NCI-H1930 (cell line): ENCODE measurements at places on chromosomes 5 and 9.

DNA sequence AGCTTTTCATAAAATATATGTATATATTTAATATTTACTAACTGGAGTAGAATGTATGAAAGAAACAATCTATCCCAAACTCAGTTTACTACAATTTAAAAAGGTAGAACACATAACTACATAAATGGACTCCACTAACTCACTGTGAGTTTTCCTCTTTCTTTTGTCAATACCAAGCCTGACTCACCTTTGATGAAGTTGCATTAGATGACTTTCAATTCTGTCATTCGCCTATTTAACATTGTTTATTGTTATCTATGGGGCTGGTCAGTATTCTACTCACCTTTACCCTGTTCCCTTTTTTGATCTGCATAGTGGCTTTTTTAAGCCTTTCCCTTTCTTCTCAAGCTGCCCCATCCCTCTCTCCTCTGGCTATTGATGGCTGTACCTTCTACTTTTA, 629.7 kb downstream of the RAB3C start:
- no peak for DNase-seq

DNA sequence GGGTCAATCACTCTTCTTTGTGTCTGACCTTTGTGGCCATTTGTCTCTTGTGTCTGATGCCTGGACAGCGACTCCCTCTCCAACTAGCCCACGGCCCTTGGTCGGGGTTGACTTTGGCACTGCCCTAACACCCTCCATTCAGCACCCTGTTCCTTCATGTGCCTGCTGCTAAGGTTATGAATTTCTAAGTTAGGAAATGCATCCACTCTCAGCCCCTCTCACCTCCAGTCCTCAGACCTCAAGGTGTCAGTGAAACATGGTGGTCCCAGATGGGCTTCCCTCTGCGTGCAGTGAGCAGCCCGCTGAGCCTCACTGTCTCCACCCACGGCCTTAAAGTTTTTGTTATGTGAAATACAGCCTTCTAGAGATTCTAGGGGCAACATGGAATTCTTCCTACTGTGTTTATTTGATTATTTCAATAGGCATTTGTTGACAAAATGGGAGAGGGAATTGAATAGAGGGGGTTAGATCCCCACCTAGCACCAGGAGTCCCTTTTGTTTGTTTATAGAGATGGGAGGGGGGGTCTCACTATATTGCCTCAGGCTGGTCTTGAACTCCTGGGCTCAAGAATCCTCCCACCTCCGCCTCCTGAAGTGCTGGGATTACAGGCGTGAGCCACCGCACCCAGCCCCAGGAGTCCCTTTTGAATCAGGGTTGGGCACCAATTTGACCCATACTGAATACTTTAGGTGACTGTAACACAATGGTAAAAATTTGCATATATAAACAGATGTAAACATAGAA, 1.6 kb upstream of the GLIPR2 start:
- no peak for DNase-seq

DNA sequence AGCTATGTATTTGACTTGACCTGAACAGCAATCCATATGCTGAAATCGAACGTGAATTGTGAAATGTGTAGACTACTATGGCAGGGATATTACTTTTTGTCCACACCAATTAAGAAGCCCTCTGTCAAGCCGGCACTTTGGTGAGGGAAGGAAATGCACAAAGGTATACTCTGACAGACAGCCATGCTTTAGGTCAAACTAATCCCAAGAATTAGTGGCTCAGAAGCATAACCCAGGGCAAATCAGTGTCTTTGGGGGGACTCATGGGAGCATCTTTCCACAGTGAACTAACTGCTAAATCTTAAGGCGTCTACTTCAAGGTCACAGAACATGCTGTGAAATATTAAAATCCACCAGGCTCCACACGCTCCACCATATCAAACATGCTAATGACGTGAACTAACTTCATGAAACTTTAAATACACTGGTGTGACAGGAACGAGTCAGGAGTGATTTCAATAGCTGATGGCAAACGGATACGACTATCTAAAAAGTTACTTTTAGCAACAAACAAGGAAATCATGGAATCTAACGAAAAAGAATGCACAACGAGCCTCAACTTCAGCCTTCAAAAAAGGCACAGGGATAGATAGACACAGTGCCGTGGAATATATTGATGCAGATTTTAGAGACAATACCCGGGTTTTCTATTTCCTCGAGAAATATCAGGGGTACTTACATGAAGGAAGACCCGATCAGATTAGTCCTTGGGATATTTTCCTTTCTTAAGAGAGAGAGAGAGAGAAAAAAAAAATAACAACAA, 527 bp downstream of the MEF2C start:
- no peak for DNase-seq

- no peak for DNase-seq
Observed at GRCh38 chr5:149149942-149150341, 8.6 kb downstream of the ABLIM3 start.

- no peak for DNase-seq
Observed at GRCh38 chr9:95611354-95611753, 94.6 kb upstream of the PTCH1 start.

DNA sequence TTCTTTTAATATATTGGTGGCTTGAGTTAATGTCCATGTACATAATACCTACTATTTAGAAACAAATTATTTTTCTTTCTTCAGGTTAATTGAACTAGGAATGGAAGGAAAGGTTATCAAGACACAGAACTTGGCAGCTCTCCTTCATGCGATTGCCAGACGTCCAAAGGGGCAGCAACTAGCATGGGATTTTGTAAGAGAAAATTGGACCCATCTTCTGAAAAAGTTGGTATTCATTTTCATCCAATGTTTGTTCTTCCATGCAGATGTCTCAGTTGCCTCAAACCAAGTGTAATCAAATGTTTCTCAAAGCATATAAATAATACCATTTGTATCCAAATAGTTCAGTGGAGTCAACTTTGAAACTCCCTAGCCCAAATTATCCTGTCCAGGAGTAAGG, 22.6 kb upstream of the LNPEP start:
- DNase-seq, result no peak

DNA sequence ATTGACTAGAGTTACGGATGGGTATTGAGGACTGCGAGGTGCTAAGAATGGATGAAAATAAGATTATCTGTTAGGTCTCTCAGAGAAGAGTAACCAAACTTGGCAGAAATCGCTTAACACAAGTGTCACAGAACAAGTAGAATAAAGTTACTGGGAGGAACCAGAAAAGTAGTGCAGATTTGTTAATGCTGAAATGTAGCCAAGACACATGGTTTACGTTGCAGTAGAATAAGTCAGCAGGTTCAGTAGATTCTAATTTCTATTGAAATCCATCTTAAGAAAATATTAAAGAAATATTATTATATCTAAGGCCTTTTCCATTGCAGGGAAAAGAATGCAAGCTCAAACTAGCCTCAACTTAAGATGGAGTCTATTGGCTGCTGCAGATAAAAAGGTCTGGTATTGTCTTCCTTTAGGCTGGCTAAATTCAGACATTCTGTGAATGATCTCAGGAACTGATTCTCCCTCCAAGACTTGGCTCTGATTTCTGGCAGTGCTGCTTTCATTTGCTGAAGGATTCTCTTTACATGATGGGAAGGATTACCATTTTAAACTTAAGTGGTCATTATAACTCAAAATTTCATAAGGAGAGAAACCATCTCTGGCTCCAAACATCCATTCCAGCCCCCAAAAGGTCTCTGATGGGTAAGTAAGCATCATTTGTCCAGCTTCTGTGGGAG, 314.9 kb downstream of the MARCHF11 start:
- DNase-seq, result no peak

GRCh38 chr5:40551496-40552491, 127.9 kb upstream of the PTGER4 start:
- no peak for DNase-seq

GRCh38 chr9:129665814-129666520, 520 bp downstream of the PRRX2 start:
- no peak for DNase-seq

DNA sequence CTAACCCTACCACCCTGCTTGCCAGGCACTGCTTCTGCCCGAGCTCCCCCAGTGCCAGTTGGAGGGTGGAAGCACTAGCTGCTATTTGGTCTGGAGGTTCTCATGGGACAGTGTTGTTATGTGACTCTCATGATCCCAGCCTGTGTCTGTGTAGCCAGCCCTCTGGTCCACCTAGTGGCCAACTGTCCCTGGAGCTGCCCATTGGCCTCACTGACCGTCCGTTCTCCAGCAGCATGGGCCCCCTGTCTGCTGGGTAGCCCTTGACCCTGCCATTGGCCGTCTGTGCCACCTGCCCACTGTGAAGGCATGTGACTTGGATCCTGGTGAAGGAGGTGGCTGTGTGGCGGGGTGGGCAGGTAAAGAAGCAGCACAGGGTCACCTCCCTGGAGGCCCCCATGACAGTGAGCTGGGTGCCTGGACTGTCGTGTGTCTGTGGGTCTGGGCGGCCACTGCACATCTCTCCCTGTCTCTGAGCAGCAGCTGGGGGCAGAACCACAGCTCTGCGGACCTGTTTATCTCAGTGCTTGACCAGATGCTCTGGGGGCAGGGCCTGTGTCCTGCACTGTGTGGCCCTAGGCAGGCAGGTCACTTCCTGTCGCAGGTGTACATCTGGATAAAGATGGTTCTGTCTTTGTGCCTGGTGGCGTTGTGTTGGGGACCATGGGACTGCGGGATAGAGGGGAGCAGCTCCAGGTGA, 11.4 kb downstream of the PHF2 start:
- no peak for DNase-seq

DNA sequence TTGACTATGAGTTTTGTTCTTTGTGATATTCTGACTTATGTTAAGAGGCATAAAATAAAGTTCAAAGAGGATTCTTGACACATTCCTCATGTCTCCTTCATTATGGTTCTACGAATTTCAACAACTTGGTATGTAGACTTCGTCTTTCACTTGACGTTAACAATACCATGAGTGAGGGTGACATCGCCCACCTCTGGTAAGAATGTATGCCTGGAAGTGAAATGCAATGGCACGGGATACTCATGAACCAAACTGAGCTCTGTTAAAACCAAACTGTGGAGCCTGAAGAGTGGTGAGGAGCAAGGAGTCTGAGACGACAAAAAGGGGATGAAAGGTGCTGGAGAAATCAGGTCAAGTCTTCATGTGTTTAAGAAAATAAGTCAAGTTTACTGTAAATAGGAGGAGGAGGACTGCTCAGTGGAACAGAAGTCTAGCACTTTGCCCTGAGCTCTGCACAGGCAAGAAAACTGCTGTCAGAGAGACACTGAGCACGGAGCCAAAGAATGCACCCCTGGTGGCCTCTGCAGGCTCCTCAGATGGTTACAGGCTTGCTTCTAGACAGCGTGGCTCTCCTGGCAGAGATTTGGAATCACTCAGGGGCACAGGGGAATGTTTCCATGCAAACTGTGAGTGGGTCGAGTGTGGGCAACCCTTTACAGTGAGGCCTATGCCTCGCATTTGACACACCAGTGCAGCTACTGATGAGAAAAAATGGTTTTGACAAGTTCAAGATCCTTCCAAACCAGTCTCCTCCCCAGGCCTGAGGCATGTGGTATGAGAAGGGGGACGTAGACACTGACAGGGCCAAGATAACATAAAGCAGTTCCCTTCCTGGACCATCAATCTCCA, 470.1 kb downstream of the IRX1 start:
- DNase-seq, result no peak

GRCh38 chr5:43305948-43306565, 7.2 kb downstream of the HMGCS1 start:
- no peak for DNase-seq

- DNase-seq, result no peak
Observed at GRCh38 chr5:14932902-14933469, 61.4 kb upstream of the ANKH start.

- DNase-seq, result no peak
Observed at GRCh38 chr5:137214446-137215189, 284.5 kb downstream of the SPOCK1 start.

DNA sequence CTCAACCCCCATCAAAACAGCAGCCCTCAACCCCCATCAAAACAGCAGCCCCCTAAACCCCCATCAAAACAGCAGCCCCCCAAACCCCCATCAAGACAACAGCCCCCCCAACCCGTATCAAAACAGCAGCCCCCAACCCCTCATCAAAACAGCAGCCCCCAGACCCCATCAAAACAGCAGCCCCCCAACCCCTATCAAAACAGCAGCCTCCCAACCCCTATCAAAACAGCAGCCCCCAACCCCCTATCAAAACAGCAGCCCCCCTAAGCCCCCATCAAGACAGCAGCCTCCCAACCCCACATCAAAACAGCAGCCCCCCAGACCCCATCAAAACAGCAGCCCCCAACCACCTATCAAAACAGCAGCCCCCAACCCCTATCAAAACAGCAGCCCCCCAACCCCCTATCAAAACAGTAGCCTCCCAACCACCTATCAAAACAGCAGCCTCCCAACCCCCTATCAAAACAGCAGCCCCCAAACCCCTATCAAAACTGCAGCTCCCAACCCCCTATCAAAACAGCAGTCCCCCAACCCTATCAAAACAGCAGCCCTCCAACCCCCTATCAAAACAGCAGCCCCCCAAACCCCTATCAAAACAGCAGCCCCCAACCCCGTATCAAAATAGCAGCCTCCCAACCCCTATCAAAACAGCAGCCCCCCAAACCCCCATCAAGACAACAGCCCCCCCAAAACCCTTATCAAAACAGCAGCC, 1.2 kb downstream of the TPPP start:
- DNase-seq, result no peak

DNA sequence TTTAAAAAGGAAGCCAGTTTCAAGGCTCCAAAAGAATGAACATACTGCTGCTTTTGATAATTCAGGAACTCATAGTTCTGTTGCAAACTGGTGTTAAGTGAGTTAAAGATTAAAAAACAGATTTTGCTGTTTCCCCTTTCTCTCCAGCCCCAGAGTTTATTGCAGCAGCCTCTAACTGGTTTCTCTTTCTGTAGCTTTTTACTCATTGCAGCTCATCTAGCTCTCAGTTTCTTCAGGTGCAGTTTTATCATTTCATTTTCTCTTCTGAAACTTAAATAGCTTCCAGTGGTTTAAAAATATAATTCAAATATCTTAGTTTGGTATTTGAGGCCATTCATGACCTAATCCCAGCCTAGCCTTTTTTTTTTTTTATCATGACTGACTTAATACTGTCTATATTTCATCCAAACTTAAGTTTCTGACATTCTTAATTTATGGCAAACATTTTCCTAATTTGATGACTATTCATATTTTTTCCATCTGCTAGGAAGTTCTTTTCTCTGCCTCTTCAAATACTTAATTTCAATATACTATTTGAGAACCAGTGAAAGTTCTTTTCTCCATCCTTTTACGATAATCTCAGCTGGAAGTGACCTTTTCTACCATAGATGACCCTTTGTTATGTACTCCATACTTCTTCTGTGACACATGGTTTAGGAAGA, 252.7 kb upstream of the GRIA1 start:
- DNase-seq, result no peak
